ENCODE measurements at places on chromosomes 7 and 10.

DNA sequence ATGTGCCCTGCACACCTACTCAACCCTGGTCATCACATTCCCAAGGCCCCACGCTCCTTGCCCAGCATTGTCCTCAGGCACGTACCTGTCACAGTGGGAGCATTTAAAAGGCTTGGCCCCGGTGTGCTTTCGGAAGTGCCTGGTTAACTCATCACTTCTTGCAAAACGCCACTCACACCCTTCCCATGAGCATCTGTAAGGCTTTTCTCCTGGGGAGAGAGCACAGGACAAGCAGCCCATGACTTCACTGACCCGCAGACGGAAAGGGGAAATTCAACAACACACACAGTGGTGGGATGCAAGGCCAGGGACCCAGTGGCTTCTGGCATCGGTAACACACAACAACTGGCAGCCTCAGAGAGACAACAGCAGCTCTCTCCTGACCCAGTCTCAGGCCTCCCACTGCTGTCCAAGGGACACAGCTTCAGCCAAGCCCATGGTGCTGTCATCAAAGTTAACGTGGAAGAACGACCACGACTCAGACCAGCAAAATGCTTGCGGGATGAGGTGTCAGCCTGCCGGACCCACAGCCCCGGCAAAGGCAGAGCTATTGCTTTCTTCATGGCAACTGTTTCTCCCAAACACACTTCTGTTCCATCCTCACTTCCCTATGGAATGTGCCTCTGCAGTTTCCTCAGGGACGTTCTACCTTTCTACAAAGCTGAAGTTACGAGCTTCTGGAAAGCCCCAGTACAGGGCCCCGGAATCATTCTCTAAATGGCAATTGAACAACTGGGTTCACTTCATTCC, 4.8 kb downstream of the KLF6 start:
- no peak for DNase-seq

DNA sequence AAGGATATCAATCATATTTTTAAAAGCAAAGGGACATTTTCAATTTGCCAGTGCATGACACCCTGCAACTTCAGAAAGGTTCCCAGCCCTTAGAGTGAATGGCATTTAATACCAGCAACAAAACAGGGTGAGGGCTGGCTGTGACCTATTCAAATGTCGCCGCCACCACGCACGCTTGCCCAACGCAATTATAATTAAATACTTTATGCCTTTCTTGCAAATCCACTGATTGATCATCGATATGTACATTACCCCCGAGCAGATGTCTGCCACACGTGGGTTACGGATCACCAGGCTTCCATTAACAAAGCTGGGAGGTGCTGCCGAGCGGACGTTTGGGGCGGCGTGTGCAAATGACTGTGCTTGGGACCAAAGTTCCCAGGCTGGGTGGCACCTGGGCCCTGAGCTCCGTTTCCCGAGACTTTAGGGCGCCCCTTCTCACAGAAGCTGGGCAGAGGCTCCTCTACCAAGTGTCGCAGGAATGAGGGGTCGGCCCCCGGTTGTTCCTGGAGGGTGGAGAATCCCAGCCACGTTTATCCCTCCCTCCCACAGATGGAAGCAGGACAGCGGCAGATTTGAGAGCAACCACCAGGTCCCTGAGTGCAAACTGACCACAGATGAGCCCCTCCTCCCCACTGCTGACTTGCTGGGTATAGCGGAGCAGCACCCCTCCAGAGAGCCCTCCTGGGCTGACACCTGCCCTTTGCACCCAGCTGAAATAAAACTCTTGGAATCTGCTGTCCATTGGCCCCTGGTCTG, 3.9 kb downstream of the FOXL3 start:
- peak; percentile 16 for DNase-seq

- DNase-seq, result no peak
Observed at GRCh38 chr7:23235813-23236221, 10.8 kb upstream of the GPNMB start.

GRCh38 chr10:112208292-112208691, 24.7 kb upstream of the GPAM start:
- no peak for DNase-seq

GRCh38 chr7:6530626-6531491, 20.4 kb downstream of the GRID2IP start:
- no peak for DNase-seq

- no peak for DNase-seq
Observed at GRCh38 chr10:21552638-21553037, 18.6 kb downstream of the MLLT10 start.

- DNase-seq, result no peak
Observed at GRCh38 chr10:98404571-98405359, 10.2 kb downstream of the PYROXD2 start.

DNA sequence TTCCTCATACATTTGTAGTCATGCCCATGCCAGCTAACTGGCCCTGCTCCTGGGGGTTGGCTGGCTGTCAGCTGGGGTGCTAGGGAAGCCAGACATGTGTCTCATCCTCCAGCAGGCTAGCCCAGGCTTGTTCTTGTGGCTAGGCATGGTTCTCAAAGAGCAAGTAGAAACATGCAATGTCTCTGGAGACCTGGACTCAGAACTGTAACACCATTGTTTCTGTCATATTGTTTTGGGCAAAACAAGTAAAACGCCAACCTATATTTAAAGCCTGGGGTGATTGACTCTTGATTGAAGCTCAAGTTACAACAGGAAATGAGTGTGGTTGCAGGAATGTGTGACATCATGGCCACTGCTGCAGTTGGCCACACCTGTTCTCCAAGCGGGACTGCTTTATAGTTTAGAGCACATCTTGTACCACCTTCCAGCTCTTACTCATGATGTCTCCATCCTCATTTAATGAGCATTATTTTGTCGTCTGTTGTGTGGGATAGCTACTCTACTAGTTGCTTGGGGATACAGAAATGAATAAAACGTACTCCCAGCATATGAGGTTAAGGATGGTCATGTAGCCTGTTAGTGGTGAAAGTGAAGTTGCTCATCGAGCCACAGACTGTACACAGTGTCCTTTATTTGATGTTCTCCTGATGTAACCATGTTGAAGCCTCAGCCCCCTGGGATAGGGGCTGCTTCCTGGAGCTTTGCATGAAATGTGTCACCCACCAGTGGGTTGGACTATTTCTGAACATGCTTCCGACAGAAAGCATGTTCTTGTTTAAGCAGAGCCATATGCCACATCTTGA, 168.4 kb downstream of the SORCS3 start:
- no peak for DNase-seq

DNA sequence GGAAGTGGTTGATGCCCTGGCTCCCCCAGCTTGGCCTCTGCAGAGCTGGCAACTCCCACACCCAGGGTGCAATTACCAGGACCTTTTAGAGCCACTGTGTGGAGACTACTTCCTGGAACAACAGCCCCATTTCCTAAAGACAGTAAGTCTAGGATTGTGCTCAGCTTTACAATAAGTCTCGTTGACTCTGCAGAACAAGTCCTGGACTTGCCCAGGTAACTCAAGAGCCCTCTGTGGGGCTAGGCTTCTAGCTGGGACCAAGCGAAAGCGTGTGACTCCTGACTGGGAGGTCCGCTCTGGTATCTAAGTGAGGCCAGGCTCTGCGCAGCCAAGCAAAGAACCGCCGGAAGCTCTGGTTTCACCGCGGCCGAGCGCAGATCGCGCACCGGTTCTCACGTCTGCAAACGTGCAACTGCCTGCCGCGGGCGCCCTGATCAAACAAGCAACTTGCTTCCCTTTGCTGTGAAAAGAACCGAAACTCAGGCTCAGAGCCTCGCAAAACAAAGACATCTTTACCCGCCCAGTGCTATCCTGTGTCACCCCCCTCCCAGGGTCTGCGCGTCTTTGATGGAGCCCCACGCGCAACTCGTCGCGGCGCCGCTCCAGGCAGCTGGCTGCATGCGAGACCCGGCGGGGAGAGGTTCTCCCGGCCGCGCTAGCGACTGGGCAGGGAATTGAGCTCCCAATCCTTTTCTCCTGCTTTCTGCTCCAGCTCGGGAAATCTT, 4.4 kb upstream of the PDLIM1 start:
- peak; percentile 79 for DNase-seq

DNA sequence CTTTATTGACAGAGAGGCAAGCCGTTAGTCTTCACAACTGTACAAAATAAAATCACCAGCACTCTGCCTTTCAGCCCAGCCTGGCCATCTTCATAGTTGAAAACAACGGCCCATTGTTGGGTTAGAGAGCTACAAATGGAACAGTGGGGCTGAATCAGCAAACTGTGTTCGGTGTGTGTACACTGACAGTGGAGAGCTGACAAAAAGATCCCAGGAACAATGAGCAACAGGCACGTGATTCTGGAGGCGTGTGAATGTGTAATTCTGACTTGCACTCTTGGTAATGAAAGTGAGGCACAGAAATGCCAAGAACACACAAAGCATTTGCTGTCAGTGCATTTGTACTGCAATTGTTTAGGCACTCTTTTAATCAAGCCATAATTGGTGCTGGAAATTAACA, 303.7 kb downstream of the WDR11 start:
- no peak for DNase-seq

- DNase-seq, result no peak
Observed at GRCh38 chr7:79182283-79182682, 271.2 kb downstream of the MAGI2 start.

GRCh38 chr7:130966246-130967009, 232.4 kb upstream of the KLF14 start:
- DNase-seq, result no peak

DNA sequence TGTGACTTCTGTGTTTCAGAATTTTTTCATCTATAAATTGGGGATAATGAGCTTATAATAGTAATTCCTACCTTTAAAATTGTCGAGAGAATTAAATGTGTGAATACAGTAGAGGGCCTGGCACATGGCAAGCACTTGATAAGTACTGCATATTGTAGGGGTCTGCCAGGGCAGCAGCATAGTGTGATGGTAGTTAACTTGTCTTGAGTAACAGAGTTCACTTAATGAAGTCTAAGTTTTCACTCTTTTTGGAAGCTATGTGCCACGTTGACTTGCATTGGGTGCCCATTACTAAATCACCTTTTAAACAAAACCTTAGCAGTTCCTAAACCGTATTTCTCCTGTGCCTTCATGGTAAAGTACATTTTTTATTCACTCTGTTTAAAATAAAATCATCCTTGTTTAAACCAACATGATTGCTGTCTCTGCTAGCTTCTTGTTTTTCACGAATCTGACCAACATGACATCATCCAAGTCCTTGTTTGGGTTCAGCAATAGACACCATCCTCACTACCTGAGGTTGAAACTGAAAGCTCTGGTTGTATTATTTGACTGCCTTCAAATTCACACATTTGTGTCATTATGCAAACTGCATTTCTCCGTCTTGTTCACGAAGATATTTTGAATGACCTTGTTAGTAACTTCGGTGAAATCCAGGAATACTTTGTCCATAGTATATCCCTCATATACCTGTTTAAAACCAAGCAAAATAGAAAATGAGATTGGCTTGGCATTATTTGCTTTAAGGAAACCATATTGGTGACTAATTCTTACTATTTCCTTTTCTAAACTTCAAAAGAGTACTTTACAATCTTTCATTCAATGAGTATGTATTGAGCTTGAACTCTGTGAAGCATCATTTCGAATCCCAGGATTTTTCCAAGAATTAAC, 340.2 kb downstream of the SUGCT start:
- no peak for DNase-seq

DNA sequence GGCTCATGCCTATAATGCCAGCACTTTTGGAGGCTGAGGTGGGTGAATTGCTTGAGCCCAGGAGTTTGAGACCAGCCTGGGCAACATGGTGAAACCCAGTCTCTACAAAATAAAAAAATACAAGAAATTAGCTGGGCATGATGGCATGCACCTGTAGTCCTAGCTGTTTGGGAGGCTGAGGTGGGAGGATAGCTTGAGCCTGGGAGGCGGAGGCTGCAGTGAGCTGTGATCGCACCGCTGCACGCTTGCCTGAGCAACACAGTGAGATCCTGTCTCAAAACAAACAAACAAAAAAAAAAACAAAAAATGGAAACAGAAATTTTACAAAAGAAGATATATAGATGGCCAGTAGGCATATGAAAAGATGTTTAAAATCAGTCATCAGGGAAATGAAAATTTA, 57.1 kb downstream of the PTEN start:
- no peak for DNase-seq

DNA sequence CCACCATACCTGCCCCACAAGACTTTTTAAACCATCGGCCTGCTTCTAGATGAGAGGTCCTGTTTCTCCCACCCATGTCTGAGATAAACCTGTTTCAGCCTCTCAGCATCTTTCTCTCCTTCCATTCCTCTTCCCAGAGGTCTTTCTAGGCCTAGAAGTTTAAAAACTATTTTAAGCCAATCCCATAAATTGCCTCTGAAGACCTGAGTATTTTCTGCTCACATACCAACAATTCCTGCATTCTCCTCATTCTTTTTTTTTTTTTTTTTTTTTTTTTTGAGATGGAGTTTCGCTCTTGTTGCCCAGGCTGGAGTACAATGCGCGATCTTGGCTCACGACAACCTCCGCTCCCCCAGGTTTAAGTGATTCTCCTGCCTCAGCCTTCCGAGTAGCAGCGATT, 262.9 kb upstream of the AUTS2 start:
- no peak for DNase-seq

- DNase-seq, result no peak
Observed at GRCh38 chr7:123492485-123492884, 41.9 kb downstream of the IQUB start.

GRCh38 chr7:96993094-96993865, 12.1 kb upstream of the DLX6 start:
- no peak for DNase-seq

DNA sequence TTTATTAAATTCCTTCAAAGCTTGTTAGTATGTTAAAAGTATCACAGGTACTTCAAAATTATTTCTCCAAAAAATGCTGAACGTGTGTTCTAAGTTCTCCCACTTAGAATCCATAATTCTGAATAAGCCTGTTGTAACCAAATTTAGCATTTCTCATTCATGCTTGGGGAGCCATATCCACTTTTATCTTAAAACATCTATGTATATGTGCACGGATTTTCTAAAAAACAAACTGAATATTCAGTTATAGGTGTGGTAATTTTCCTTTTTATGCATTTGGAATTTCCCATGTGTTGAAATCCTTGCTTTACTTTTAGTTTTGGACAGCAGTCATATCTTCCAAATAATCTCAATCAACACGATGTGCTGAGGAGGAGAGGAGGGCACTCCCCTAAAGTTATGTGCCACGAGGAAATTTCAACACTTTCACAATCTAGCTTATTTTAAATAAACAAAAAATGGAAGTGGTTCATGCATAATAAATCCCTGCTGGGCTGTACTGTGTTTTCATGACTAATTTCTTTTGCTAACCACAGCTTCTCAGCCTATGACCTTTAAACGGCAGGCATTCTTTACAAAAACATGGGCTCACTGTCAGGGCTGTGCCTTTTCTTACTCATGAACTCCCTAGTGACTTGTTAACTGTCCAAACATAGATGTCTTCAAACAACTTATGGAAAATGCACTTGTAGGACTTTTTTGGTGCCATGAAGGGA, 380.3 kb upstream of the SEMA3C start:
- no peak for DNase-seq

- no peak for DNase-seq
Observed at GRCh38 chr10:68284062-68285001, 47.5 kb upstream of the HNRNPH3 start.

GRCh38 chr10:71598621-71599055, 120.9 kb downstream of the C10orf105 start:
- DNase-seq, result peak; percentile 24

- DNase-seq, result no peak
Observed at GRCh38 chr10:83533290-83533689, 606.0 kb upstream of the GHITM start.

GRCh38 chr10:60968504-60968903, 24.5 kb upstream of the RHOBTB1 start:
- no peak for DNase-seq

Measured in pancreas (tissue), 10 donors.